Esophagus mucosa (tissue), 1 donor: ENCODE measurements at places on chromosomes 12 and 14. TPM values are rescaled to one million over a fixed set of nuclear protein-coding genes. Genes with fewer than 3 reads are reported as not detected.

TGM1 gene
- total RNA-seq, result 1,652 TPM

GPR84 gene
- 0.16 TPM for total RNA-seq

SRGAP1 gene
- 5.8 TPM for total RNA-seq

KRT78 gene
- total RNA-seq, result 291 TPM

SLC7A7 gene
- 1.4 TPM for total RNA-seq

FIGNL2 gene
- total RNA-seq, result 0.16 TPM

HOXC4 gene
- 5.1 TPM for total RNA-seq
